ENCODE measurements at places on chromosomes 2 and 18. TPM values are rescaled to one million over a fixed set of nuclear protein-coding genes. Genes with fewer than 3 reads are reported as not detected.

EVA1A gene
- total RNA-seq = 55.9 TPM

C2orf78 gene
- not detected for total RNA-seq

TCF23 gene
- 0.04 TPM for total RNA-seq

GRCh38 chr18:37188016-37188791 is 359.3 kb downstream of the KIAA1328 start:
- DNase-seq = no peak

DNA sequence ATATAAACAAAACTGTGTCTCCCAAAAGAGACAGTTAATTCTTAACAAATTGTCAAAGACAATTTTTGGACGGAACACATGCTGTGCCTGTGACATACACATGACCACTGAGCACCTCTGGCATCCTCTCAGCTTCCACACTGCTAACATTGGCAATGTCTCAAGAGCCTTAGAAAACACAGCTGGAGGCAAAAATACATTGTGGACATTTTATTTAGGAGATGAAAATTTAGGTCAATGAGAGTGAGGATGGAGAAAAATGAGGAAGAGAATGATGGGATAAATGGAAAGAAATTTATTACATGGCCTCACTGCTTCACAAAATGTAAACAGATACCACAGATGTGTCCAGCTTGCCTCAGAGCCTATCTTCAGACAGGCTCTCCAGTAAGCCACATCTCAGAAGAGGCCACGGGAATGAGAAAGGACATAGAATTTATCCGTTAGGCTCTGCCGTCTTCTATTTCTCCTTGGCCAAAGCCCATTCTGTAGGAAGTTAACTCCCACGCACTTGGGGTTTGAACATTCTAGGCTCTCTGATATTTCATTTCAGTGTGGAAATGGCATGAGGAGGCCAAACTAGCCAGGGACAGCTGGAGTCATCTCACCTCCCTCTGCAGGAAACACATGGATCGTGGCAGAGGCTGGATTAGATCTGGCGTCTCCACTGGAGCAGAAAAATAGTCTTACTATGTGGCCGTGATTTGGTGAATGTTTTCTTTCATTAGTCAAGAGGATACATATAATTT is 519.4 kb upstream of the DSEL start:
- DNase-seq = no peak

SUCLG1 gene
- total RNA-seq = 177 TPM

WIPF1 gene
- total RNA-seq = not detected

GRCh38 chr2:120685066-120685973 is 50.3 kb upstream of the GLI2 start:
- DNase-seq = no peak

- no peak for DNase-seq
These were observed 31.2 kb downstream of the ZNF516 start for GRCh38 chr18:76463872-76464271.

ALK gene
- total RNA-seq = not detected

- DNase-seq = no peak
These were observed 128.0 kb downstream of the ARL4C start for GRCh38 chr2:234368861-234369261.

DNA sequence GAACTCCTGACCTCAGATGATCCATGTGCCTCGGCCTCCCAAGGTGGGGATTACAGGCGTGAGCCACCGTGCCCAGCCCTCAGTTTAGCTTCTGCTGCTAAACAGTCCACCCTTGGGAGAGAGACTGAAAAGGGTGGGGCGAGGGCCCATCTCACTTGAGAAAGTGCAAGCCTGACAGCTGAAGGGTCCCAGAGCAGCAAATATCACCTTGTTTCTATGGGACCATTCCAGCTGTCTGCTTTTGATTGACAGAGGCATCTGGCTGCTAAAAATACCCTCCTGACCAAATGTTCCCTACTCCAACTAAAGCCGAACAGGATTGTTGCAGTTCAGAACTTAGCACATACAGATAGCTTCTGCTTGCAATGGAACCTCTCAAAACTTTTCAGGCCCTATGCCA is 436 bp upstream of the SMYD1 start:
- no peak for DNase-seq

- no peak for DNase-seq
These were observed 27.2 kb downstream of the IL1R2 start for GRCh38 chr2:102018823-102019445.

SLC23A3 gene
- 0.38 TPM for total RNA-seq
